OCI-LY7 (cell line): ENCODE measurements at places on chromosomes 7 and 10. TPM values are rescaled to one million over a fixed set of nuclear protein-coding genes. Genes with fewer than 3 reads are reported as not detected.

GRCh38 chr10:100153239-100153825 is 32.5 kb downstream of the ERLIN1 start:
- no peak for DNase-seq

Gene CPA4
- total RNA-seq = not detected in 2 replicates

GRCh38 chr7:50633414-50633710 is 68.2 kb upstream of the DDC start:
- no peak for DNase-seq

- DNase-seq = peak; percentile 32
Observed at GRCh38 chr10:116385994-116386809, 41.4 kb upstream of the PNLIPRP3 start.

DNA sequence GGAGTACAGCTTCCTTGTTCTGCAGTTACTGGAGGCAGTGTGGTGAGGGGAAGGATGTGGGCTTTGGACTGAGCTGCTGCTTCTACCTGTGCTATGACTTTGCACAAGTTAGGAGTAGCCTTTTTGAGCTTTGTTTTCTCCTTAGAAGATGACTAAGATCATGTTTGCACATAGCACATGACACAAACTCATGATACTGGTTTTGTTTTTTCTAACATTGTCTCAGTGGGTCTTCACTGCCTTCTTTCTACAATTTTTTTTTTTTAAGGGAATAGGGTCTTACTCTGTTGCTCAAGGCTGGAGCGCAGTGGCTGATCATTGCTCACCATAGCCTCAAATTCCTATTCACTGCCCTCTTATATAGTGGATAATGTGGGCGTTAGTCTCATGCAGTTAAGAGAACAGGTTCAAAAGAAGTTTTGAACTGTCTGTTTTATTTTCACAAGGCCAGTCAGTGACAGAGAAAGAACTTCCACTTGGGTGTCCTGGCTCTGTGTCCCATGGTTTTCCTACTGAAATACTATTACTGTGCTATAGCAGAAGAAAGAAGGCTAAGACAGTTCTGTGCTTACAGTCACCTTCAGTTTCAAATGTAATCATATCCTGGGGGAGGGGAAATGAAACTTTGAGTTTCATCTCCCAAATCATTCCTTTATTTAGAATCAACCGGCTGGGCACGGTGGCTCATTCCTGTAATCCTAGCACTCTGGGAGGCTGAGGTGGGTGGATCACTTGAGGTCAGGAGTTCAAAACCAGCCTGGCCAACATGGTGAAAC is 72.0 kb downstream of the KAT6B start:
- peak; percentile 3 for DNase-seq

DNA sequence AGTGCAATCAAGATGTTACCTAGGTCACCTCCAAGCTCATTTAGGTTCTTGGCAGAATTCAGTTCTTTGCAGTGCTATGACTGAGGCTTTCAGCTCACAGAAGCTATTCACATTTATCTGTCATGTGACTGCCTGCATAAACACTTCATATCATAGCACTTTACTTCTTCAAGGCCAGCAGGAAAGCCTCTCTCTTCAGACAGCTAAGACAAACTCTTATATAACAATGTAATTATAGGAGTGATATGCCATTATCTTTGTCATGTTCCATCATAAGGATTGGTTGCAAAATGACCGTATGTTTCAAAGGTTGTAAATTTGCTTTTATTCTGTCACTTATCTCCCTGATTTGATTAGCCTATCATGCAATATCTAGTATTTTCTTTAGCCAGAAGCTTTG is 78.8 kb upstream of the TMEM196 start:
- no peak for DNase-seq

Gene HKDC1
- total RNA-seq = not detected in 2 replicates

DNA sequence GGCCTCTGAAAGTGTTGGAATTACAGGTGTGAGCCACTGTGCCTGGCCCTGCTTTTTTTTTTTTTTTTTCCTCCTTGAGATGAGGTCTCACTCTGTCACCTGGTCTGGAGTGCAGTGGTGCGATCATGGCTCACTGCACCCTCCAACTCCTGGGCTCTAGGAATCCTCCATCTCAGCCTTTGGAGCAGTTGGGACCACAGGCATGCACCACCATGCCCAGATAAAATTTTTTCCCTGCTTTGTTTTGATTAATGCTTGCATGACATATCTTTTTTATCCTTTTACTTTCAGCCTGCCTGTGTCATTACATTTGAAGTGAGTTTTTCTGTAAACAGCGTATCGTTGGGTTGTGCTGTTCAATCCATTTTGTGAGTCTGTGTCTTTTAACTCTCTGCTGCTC is 97.0 kb downstream of the ANKRD61 start:
- no peak for DNase-seq

Gene SEMA3D
- not detected in 2 replicates for total RNA-seq

Gene IFIT2
- 0.37 and 0.72 TPM in 2 replicates for total RNA-seq

Gene CYP3A4
- not detected in 2 replicates for total RNA-seq

- DNase-seq = no peak
Observed at GRCh38 chr7:112792441-112792840, 2.2 kb upstream of the TMEM168 start.

Gene DBNL
- 121 and 137 TPM in 2 replicates for total RNA-seq

- DNase-seq = no peak
Observed at GRCh38 chr7:121003986-121004685, 15.6 kb downstream of the CPED1 start.

Gene NEURL1
- not detected in 2 replicates for total RNA-seq

Gene BCL7B
- 47.1 and 51.7 TPM in 2 replicates for total RNA-seq

Gene ARHGAP19
- total RNA-seq = 60.5 and 73.1 TPM in 2 replicates

- DNase-seq = no peak
Observed at GRCh38 chr7:25495342-25496250, 267.3 kb upstream of the NPVF start.

- no peak for DNase-seq
Observed at GRCh38 chr7:44138698-44139097, 2.4 kb downstream of the MYL7 start.

- no peak for DNase-seq
Observed at GRCh38 chr10:129174232-129175014, 292.6 kb upstream of the MGMT start.

DNA sequence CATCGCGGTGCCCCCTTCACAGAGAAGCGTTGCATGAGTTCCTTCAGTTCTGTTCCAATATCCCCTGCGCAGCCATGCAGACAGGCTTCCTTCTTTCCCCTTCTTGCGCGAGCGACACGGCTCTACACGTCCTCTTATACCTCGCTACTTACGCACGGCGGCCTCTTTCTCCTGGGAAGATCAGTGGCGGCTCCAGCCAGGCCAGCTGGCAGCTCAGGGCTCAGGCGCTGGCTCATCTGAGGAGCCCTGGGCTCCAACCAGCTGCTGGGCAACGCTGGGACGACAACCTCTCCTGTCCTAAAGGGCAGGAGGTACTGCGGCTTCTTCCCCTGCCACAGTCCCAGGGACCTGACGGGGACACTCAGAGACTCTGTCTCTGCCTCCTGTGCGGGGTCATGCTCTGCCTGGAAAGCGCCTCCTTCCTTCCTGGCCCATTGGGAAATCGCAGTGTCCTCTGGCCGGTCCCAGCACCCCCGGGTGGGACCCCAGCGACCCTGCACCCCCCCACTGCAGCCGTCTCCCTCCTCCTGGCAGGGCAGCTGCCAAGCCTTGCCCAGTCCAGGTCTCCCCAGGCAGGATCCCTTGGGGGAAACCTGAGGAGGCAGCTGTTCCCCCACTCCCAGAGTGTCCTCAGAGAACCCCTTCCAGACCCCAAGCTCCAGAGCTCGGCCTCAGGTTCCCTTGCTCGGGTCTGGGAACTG is 5.0 kb upstream of the FAM20C start:
- no peak for DNase-seq

Gene DOCK4
- total RNA-seq = 0.91 and 2.8 TPM in 2 replicates

DNA sequence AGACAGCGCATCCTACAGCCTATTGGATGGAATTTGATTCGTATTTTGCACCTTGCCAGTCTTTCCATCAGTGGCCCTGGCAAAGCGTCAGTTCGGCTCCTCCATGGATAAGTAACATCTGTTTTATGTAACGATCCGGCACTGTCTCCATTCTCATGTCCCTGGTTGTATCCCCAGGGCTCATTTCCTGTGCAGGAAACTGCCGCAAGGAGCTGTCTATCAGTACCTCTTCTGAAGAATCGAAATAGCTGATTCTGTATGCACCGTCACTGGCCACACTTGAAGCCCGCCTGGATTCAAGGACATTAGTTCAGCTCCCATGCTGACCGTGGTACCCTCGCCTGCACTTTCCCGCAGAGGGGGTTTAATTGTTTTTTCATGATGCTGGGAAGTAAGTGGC is 53.1 kb upstream of the NPS start:
- no peak for DNase-seq

DNA sequence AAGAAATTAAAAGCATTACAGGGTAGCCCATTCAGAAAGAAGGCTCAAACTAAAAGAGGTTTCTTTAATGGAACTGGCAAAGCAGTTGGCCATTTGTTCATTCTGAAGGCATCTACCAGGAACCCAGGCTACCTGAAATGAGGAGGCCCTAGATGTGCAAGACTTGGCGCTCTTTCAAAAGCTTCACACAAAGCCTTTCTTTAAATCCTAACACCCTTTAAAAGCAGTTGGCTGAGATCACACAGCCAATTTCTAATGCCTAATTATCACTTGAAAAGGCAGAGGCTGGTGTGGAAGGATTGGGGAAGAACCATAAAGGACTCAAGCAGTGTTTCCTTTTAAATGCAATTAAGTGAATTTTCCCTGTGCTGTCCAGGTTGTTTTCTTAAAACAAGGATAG is 23.2 kb downstream of the PPP1R17 start:
- no peak for DNase-seq

GRCh38 chr7:158926348-158926747 is 70.0 kb downstream of the DYNC2I1 start:
- DNase-seq = no peak

DNA sequence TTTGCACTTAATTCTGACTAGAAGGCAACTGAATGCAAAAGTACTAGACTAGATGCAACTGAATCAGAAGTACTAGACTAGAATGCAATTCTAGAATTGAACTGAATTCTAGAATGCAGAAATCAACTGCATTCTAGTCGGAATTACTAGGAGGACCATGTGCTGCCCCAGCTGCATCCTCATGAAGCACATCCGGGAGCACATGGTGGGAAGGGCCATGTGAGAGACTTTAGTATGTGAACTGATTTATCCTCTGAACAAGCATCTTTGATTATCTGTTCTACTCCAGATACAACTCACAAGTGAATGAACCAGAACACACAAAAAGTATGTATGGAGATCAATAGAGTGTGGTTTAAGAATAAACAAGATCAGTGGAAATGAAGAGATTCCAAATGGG is 115.1 kb downstream of the GALNT11 start:
- DNase-seq = no peak

- DNase-seq = no peak
Observed at GRCh38 chr7:131068604-131069021, 259.1 kb upstream of the MKLN1 start.
